ENCODE measurements at places on chromosomes 12 and 14.
A peak's percentile ranks its signal among the peaks of the same experiment; 100 is the strongest.

- DNase-seq: no peak
These were observed 671 bp downstream of the GUCY2C start for GRCh38 chr12:14695715-14696141.

- no peak for DNase-seq
These were observed 3.6 kb downstream of the SLC48A1 start for GRCh38 chr12:47776471-47777143.

- DNase-seq: no peak
These were observed 13.6 kb upstream of the MDM1 start for GRCh38 chr12:68345763-68346162.

DNA sequence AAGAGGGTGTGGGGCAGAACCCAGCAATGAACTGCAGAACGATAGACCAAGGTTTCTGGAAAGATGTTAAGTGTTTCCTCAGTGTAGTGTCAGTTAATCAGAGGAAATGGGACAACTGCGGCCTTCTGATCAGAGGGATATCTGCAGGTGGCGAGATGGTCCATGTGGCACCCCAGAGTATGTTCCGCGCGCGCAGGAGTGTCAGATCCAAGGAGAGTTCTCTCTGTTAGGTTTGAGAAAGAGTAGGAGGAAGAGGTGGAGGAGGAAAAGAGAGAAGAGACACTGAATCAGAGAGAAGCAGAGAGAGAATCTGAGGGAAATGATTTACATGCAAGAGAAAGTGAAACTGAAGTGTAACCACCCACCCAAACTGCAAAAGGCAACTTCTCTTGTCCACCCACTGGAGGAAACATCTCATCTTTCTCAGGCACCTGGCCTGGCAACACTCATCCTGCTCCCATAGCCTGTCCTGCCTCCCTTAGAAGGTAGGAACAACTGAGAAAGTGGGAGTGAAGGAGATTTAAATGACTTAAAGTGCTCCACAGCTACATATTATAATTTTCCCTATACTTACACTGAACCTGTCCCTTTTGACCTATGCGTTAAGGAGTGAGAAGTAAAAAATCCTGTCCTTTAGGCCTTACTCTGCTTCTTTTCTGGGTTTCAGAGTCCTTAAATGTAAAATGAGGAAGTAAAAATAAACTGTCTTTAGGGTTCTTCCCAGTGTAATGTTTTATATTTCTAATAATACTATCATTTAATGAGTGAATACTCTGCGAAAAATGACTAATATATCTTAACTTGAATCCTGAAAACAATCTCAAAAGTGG is 6.8 kb upstream of the TESPA1 start:
- DNase-seq: peak; percentile 63

- DNase-seq: no peak
These were observed 7.3 kb upstream of the TMEM119 start for GRCh38 chr12:108605000-108605689.

DNA sequence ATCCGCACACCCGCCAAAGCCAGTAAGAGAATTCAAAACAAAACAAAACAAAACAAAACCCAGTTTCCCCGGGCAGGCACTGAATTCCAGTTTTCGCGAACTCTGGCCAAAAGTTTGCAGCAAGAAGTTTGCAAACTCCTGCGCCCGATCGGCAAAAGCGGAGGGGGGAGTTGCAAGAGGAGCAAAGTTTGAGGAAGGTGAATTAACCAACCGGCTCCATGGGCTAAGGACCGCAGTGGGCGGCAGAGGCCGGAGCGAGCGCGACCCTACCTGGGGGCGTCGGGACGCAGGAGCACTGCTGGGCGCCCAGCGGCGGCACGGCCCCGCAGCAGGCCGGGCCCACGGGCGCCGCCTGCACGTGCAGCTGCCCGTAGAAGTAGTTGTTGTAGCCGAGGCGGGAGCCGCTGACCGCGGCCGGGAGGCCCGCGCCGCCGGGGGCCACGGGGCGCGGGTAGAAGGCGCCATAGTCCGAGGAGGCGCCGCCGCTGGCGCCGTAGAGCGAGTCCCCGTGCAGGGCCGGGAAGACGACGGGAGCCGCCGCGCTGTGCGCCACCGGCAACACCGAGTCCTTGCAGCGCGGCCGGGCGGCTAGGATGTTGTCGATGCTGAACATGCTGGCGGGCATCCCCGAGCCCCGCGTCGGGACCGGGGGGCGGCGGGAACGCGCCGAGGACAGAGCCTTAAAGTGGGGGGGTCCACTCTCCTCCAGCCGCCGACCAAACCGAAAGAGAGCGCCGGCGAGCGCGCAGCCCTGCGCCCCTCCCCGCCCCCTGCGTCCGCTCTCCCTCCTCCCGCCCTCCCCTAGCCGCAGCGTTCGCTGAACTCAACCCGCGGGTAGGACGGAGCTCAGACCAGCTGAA is at the start of gene GSC:
GSC (minus strand) TSS at position 723 of the 860 bp plus-strand sequence; CDS start at position 625, 98 bp downstream.
- no peak for DNase-seq

GRCh38 chr12:26643532-26644315 is 189.3 kb downstream of the ITPR2 start:
- DNase-seq: no peak

DNA sequence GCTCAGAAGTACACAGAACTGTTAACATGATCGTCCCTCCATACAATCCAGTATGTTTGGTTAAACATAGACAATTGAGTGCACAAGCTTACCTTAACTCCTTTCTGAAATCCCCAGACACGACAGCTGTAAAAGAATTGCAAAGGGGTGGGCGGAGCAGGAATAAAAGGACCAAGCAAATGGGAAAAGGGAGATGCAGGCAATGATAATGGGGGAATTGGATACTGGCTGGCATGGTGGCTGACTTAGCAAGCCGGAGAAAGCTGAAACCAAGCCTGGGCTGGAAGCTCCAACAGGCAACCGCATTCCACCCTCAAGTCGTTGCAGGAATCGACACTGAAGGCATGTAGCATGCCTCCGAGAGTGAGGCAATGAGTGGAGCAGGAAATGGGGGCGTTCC is 96.8 kb upstream of the TMEM132C start:
- no peak for DNase-seq

Measured in stimulated activated CD4-positive, alpha-beta T cell treated with anti-CD3 and anti-CD28 coated beads, Interleukin-4, amount 100 ng/mL, for 24 hours (primary cell).